ENCODE measurements at places on chromosomes 12 and 14.

DNA sequence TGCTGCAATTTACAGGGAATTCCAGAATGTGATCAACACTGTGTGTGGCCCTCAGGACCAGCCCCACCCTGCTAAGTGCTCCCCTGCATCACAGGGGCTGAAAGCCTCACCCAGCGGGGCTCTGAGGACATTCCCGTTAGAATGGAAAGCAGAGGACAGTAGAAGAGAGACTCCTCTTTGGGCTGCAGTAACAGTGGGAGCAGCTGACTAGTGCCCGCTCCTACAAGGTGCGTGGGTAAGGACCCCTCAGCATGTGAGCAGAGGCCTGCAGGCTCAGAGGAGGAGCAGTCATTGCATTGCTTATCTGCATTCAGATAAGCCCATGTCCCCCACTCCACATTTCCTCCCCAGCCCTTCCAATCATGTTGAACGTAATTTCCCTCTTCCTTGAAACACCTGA lies 120.1 kb downstream of the ITPR2 start:
- DNase-seq = no peak

DNA sequence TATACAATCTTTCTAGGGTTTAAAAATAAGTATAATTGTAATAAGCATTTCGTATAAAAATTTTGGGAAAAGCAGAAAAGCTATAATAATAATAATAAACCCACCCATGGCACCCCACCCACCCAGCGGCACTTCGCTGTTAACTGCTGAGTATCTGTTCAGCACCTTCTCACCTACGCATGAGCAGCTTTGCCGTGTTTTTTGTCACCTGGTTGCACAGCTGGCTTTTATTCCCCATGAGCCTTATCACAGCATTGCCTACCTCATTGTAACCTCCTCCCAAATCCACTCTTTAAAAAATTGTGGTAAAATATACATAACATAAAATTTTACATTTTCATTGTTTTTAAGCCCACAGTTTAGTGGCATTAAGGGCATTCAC lies 34.7 kb downstream of the CYP46A1 start:
- DNase-seq = no peak

- DNase-seq = no peak
Measured at GRCh38 chr12:92597997-92598396, 104.8 kb upstream of the PLEKHG7 start.

DNA sequence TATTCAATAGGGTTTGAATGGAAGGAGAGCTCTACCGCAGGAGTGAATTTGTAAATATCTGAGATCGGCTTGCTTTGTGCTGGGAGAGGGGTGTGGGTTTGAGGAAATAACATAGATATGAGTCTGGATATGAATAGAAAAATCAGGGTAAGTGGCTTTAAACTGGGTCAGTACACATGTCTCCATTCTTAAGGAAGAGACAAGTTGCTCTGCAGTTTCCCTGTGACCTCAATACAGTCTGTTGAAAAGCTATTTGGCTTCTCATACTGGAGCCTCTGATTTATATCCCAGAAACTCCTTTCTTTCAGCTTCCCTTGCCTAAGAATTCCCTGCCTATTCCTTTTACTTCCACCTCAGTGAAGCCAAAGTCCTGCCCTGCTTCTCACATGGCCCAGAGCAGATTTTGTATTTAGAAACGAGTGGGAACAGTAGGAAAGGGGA lies 153.5 kb upstream of the ATF7IP start:
- DNase-seq = no peak

GRCh38 chr12:15691388-15691787 lies 97.8 kb downstream of the EPS8 start:
- DNase-seq = no peak

DNA sequence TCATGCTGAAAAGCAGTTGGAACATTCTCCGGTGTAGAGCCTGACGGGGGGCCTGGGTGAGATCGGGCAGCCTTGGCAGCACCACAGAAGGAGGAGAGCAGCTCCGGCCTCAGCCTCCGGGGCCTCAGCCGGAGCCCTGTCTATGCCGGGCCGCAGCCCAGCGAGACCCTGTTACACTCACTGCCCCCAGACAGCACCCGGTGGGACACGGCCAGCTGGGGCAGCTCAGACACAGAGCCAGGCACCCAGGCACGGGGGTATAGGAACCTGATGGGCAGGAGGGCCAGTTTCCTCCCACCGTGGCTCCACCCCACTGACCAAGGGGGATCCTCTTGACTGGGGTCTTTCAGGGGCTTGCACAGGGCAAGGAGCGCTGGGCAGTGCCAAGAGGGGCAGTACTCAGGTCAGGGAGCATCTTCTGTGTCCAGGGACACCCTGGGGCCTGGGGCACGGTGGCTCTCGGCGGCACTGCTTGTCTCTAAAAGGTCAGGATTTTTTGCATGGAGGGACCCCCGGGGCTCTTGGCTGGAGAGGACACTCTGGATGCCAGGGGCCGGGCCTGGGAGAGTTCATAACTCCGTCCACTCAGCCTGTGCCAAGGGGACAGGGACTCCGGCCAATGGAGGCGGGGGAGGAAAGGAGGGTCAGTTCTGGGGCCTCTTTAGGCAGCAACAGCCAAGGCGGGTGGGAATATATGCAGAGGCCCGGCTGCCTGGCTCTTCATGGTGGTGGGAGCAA lies 9.4 kb downstream of the INF2 start:
- no peak for DNase-seq

DNA sequence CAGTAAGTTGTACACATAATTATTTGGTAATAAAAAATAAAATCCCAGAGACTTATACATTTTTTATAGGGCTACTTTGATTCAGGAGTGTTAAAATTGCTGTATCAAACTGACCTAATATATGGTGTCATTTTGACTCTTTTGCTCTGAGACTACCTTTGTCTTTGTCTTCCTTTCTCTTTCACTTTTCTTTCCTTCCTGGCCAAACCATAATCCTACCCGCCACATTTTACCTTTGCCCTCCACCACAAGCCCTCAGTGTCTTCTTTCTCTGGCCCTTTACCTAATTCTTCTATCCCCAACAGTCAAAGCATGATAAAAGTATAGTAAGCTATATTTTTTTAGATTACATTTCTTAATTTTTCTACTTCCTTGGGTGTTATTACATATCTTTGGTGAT lies 62.0 kb downstream of the CAND1 start:
- DNase-seq = no peak

All from glomerular endothelial cell (primary cell).